ENCODE measurements at places on chromosomes 11 and 22.

DNA sequence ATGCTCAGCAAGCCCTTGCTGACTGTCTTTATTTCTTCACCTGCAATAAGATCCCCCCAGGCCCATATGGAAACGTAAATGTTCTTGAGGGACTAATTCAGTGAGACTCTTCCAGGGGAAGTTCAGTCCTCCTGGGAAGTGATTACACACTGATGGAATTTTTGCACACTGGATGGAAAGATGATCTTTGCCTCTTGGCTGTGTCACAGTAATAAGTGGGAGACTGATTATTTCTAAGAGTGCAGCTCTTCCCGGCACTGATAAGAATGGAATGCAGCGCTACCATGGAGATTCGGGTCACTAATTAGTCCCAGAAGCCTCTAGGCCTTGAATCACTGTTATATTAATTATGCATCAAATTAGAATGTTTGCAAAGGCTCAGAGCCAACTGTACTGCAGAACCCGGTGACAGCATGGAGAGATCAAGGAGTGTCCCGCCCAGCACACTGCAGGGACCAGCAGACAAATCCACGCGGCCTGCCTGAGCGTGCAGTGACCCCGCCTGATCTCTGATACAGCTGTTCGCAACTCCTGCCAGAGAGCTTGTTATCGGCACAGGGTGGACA lies 178.3 kb downstream of the SNX19 start:
- no peak for DNase-seq

- DNase-seq: no peak
These were observed 40.0 kb downstream of the TENM4 start for GRCh38 chr11:79400717-79401330.

DNA sequence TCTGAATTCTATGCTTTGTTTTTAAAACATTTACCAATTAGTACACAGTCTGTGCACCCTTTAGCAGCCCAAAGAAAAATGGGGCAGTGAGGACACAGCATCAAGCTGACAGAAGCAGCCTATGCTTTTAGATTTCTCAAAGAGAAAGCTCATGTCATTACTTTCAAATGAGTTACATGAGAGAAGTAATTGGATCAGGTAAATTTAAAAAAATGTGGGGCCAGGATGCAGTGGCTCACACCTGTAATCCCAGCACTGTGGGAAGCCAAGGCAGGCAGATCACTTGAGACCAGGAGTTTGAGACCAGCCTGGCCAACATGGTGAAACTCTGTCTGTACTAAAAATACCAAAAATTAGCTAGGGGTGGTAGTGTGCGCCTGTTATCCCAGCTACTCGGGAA lies 57.7 kb downstream of the APOL5 start:
- no peak for DNase-seq

DNA sequence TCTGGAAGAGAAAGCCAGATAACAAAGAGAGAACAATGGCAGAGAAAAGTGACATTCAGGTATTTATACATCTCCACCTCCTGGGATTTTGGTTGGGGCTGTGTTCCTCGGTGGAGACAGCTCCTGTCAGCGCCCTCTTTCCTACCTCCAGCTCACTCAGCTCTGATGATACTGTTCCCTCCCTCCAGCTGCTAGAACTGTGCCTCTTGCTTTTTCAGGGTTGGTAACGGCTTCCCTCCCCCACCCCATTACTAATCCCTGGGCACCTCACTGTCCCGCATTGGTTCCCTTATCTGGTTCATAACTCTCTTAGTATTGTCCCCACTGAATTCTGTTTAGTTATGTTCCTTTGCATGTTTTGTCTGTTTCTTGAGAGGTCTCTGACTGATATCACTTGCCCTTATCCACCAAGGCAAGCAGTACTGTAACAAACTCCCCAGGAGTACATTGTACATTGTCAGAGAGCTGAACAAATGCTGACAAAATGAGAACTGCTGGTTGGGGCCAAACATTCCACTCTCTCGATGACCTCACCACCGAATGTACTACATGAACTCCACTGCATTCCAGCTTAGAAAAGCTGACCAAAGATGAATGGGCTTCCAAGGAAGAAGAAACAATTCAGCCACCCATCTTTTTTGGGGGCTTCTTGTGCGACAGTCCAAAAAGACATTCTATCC lies 5.7 kb upstream of the FBXO3 start:
- DNase-seq: no peak

DNA sequence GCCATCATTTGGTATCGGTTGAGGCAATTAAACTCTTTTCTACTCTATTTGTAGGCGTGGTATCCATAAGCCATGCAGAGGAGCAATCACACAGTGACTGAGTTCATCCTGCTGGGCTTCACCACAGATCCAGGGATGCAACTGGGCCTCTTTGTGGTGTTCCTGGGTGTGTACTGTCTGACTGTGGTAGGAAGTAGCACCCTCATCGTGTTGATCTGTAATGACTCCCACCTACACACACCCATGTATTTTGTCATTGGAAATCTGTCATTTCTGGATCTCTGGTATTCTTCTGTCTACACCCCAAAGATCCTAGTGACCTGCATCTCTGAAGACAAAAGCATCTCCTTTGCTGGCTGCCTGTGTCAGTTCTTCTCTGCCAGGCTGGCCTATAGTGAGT lies 8.4 kb downstream of the OR9G4 start:
- DNase-seq: no peak

GRCh38 chr11:1414650-1415049 lies 24.9 kb downstream of the BRSK2 start:
- DNase-seq: no peak

DNA sequence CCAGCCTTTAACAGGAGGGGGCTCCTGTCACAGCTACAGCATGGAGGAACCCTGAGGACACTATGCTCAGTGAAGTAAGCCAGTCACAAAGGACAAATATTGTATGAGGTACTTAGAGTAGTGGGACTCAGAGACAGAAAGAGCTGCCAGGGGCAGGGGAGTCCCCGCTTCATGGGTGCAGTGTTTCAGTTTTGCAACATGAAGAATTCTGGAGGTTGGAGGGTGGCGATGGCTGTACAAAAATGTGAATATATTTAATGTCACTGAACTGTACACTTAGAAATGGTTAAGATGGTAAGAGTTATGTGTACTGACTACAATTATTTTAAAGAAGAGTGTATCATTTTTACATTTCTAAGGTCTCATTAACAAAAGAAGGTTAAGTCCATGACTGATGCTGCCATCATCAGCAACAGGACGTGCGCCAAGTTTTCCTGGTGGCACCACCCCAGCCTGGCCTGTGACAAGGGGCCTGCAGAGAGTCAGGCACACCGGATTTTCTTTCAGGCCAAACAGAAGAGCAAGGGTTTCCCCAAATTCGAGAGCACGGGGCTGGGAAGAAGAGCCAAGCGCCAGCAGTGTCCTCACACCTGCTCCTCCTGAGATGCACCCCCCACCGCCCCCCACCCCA lies 22.1 kb downstream of the YPEL1 start:
- no peak for DNase-seq

DNA sequence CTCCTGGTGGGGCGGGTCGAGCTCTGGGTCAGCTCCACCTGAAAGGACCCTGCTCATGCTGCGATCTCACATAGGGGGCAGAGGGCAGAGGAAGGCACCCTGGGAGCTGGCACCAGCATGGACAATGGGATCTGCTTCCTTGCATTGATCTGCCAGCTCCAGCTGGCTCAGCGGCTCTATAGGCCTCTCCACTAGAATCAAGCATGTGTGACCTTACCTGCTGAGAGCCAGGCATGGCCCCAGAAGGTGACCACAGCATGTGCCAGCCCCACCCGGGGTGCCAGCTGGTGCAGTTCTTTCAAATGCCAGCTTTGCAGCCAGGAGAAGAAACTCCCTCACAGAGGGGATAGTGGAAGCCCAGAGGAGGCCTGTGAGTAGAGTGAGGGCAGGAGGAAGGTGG lies 22.0 kb upstream of the KLHL35 start:
- no peak for DNase-seq

DNA sequence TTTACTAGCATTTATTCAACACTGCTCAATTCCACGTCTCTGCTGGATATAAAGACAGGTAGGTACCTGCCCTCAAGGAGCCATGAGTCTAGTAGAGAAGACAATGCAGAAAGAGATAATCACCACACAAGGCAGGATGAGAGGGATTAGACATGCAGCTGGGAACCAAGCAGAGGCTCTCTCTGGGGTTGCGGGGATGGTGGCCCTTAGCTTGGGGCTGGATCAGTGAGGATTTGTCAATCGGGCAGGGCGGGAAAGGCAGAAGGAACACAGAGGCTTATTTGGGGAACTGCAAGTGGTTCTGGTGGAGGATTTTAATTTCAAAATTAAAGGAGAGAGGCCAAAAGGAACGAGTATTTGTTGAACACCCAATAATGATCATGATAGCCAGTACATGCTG lies 8.5 kb upstream of the DMC1 start:
- DNase-seq: no peak

DNA sequence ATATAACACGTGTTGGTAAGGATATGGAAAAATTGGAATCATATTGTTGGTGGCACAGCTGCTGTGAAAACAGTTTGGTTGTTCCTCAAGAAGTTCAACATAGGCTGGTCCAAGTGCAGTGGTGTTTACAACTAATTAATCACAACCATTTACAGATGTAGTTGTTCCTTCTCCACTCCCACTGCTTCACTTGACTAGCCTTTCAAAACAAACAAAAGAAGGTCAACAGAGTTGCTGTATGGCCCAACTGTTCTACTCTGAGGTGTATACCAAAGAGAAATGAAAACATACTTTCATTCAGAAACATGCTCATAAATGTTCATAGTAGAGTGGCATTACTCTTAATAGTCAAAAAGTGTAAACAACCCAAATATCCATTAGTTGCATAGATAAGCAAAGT lies 36.6 kb upstream of the ACAT1 start:
- no peak for DNase-seq

DNA sequence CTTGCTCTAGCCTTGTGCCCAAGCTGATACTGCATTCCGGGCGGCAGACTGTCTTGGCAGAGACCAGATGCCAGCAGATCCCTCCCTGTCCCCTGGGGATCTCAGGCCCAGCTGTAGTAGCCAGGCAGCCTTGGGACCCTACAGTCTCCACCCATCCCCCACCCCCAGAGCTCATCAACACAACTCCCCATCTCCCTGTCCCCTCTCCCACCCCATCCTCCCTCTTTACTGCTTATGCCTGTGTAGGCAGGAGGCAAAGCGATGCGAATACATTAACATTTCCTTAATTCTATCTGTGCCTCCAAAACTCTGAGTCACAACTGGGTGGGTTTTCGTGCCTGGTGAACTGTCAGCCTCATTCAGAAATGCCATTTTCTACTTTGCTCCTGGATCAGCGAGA lies 547.6 kb downstream of the BUD13 start:
- DNase-seq: no peak

DNA sequence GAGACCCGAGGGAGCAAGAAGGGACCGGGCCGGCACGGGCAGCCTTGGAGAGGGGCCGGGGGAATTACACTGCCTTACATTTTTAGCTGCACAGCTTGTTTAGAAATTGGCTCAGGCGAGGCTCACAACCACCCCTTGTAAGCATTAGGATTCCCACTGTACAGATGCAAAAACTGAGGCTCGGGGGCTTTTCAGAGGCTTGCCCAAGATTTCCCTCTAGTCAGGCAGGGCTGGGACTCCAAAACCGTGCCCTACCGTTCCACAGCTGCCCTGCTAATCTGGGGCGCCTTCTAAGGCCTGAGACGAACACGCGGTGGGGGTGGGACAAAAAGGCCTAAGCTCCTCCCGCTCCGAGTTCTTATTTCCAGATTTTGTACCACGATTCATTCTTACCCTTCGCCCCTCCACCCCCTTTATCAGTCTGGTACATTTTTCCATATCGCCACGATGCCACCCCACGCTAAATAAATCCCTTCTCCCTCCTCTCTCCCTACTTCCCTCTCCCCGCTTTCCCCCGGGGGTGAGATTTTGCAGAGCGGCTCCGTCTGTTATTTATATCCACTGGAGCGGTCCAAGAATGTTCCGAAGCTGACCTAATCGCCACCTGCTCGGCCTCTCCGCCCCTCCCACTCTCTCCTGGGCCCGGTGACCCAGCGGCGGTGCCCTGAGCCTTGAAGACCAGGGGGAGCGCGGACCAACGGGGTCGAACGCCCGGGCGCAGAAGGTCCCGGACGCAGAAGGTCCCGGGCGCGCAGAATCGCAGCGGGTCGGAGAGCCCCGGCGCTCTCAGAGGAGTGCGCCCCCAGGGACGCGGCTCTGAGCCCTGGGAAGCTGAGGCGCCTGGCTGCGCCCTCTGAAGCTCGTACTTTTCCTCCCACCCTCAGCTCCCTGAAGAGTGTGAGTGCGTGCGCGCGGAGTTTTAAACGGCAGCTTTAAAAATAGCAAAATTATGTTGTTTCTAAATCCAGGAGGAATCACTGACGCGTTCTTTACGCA lies 764 bp upstream of the PACSIN3 start:
- peak; percentile 38 for DNase-seq

GRCh38 chr22:28488825-28489224 lies 190.8 kb downstream of the TTC28 start:
- DNase-seq: no peak

DNA sequence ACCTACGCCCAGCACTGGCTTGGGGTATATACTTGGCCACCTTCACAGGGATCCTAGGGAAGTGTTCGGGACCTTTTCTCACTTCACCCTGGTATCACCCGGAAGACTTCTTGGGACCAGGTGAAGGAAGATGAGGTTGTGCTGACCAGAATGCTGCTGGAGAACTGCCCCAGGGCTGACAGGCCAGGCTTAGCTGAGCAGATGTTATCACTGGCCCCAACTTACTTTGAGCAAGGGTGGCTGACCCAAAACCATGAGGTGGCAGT lies 4.5 kb downstream of the FTH1 start:
- no peak for DNase-seq

GRCh38 chr11:66987924-66988637 lies 13.0 kb downstream of the C11orf86 start:
- no peak for DNase-seq

- no peak for DNase-seq
These were observed 7.0 kb downstream of the CTSF start for GRCh38 chr11:66561178-66561974.

DNA sequence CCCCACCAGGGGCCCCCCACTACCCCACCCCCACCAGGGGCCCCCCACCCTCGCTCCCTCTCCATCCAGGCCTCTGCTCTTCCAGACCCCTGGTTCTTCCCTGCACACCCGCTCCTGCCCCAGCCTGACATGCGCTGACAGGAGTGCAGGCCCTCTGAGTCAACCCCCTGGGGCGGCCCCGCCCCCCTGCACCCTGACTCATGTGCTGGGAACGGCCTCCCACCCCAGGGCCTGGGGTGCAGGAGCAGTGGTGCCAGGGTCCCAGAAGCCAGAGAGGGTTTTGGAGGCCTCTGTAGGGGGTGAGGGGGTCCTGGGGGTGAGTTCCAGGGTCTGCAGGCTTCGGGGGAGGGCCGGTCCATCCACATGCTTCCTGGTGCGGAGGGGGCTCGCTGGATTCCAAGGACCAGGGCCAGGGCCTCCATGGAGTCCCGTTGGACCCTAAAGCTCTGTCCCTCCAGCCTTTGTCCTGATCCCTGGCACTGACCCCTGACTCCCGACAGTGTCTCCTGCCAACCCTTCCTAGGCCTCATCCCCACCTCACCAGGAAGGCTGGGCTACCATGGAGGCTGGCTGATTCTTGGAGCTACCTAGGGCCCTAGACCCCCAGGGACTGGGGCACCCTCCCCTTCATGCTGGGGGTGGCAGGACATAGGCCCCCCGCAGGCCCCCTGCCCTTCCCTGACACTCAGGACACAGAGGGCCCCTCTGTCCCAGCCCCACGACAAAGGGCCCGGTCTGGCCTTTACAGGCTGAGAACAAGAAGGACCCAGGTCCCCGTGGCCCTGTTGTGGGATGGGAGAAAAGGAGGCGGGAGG lies 583 bp upstream of the PKP3 start:
- DNase-seq: no peak
